Eye (tissue), 1 donor: ENCODE measurements at places on chromosomes 11 and 22.

DNA sequence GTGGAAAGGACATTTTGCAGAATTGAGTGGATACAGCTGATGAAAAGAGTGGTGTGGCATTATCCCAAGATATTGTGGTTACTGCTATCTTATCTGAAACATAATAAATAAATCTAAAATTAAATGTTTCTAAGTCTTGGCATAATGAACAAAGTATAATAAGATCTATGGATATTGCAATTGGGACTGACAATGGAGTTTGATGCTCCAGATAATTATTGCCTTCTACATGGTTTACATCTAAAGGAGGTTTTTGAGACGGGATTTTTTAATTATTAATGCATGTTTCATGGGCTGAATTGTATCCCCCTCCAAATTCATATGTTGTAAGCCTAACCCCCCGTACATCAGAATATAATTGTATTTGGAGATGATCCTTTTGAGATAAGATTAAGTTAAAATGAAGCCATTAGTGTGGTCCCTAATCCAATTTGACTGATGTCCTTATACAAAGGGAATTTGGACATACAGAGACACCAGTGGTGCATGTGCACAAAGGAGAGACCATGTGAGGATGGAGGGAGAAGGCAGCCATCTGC lies 198.5 kb downstream of the MSANTD4 start:
- DNase-seq = no peak

- DNase-seq = no peak
These were observed 55.1 kb downstream of the NAV2 start for GRCh38 chr11:19767627-19768151.

GRCh38 chr11:124841201-124841600 lies 24.0 kb upstream of the ROBO3 start:
- peak; percentile 20 for DNase-seq

DNA sequence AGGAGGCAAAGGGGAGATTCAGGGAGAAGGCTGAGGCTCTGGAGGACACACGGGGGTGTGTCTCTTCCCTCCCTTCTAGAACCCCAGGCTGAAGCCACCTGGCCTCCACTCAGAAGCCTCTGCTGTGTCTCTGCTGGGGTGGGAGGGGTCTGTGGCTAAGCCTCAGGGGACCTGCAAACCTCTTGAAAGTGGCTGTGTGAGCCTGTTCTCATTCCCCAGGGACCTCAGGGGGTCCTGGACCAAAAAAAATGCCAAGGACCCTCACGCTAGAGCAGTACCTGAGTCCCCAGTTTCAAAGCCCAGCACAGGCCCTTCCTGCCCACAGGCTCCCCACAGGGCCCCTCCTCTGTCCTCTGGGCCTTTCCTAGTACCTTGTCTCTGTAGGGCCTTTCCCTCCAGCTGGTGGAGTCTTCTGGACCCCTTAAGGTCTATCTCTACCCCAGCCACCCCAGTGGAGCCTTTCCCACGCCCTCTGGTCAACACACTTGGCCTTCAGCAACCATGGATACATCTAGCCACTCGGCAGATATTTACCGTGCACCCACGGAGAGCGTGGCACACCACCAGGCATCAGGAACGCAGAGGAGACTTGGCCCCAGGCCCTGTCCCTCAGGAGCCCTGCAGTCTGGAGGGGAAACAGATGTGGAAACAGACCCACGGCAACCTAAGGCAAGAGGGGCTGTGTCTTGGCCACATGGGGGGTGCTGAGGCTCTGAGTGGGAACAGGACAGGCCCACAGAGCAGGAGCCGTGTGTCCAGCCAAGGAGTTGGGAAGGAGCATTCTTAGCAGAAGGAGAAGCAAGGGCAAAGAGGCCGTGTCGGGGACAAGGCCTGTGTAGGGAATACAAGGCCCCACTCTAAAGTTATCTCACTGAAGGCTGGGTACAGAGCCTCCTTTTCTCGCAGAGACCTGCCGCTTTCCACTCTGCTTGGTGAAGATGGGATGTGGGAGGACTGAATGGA lies 18.5 kb downstream of the PLA2G6 start:
- DNase-seq = no peak

GRCh38 chr22:17581056-17581455 lies 17.8 kb downstream of the SLC25A18 start:
- DNase-seq = no peak

- no peak for DNase-seq
These were observed 137.3 kb upstream of the TENM4 start for GRCh38 chr11:79578116-79578515.

DNA sequence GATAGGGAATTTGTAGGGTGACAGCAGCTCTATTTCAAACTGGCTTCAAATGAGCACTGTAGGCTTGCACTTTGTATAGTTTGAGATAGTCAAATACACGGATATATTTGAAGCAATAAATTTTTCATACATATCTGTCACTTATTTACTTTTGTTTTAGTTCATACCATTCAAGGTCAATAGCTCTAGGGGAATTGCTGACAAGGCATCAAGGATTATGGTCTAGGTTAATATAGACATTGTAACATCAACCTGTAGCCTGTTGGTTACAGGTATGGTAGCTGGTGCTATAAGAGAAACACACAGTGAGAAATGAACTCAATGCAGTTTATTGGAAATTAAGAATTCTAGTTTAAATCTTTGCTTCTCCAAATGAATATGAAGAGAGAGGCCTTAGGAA lies 267.6 kb downstream of the SOX6 start:
- DNase-seq = no peak

DNA sequence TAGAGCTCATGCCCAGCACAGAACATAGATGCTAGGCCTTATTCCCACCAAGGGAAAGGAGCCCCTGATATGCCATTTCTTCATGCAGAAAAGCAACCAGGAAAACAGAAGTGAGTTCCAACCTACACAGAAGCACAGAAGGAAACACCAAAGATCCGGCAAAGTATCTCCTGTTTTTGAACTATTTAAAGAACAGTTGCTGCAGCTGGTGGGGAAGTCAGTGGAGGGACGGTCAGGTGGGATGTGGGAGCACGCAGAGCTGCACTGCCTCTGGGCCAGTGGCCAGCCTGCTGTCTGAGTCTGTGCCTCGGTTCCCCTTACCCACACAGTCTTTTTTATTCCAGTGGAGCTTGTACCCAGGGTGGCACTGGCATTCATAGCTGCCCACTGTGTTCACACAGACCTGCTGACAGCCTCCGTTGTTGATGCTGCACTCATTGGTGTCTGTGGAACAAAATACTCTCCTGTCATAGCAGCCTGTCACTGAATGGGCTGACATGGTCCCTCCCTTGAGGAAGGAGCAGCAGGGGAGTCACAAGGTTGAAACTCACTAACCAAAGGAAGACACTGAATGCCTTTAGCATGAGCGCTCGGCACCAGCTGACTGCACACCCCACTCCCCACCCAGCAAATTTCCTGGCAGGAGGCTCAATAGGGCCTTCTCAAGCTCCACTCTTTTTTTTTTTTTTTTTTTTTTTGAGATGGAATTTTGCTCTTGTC lies 37.9 kb downstream of the SCUBE2 start:
- no peak for DNase-seq

DNA sequence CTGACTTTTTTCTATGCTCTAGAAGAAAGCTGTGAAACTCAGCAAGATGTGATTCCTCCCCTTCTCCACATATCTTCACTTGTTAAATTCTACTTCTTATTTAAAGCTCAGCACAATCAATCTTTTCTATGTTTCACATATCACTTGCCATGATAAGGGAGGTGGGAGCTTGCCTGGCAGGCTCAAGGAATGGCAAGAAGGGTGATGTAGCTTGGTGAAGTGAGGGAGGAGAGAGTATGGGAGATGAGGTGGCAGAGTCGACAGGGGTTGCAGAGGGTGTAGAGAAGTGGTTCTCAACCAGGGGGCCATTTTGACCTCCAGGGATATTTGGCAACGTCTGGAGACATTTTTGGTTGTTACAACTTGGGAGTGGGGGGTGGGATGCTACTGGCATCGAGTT lies 120.6 kb upstream of the TIMP3 start:
- no peak for DNase-seq

- DNase-seq = no peak
These were observed 44.9 kb upstream of the RBFOX2 start for GRCh38 chr22:36073476-36073875.

DNA sequence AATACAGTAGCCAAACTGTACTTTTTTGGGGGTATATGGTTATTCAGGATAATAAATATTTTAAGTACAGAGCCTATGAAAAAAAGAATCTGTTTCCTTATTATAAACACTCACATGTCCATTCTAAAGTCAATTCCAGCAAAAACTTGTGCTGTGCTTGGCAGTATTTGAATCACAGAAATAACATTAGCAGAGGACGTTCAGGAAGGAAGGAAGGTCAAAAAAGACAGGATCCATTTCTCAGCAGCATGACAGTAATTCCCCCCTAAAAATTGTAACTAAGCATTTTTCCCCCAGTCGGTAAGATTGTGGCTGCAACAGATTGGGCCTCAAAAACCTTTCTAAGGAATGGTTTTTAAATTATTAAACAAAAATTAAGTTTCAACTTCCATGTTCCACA lies 124.8 kb downstream of the ATG16L2 start:
- DNase-seq = no peak

DNA sequence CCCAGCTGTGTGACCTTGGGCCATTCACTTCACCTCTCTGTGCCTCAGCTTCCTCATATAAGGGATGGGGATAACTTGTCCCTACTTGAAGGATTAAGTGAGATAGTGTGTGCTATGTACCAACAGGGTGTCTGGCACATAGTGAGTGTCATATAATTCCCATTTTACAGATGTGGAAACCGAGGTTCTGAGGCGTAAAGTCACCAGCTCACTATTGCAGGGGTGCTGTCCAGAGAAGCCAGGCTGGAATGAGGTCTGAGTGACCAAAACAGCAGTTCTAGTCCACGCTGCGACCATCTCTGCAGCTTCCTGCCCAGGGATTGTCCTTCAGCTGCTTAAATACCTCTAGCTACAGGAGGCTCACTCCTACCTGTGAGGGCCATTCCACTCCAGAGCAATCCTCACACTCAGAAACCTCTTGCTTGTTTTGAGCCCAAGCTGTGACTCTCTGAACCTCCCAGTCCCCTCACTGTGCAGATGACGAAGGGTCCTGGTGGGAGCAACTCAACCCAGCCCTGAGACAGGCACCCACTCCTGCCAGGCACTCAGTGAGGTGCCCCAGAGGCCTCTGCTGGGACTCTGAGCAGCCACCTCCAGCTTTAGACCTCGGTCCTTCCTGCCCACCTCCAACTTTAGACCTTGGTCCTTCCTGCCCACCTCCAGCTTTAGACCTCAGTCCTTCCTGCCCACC lies 5.8 kb downstream of the MB start:
- DNase-seq = no peak

- DNase-seq = no peak
These were observed 86.6 kb downstream of the EHF start for GRCh38 chr11:34707462-34707840.
